Lung (tissue), 17 donors: ENCODE measurements at places on chromosomes 3 and 15. TPM values are rescaled to one million over a fixed set of nuclear protein-coding genes. Genes with fewer than 3 reads are reported as not detected.

CLDN16 gene
- total RNA-seq, result 0.26 TPM

SPATA12 gene
- total RNA-seq, result 0.15 TPM

RASGRF1 gene
- total RNA-seq, result 20.4 TPM

PLCL2 gene
- 7.9 TPM for total RNA-seq
